ENCODE measurements at places on chromosomes 1 and 21.

DNA sequence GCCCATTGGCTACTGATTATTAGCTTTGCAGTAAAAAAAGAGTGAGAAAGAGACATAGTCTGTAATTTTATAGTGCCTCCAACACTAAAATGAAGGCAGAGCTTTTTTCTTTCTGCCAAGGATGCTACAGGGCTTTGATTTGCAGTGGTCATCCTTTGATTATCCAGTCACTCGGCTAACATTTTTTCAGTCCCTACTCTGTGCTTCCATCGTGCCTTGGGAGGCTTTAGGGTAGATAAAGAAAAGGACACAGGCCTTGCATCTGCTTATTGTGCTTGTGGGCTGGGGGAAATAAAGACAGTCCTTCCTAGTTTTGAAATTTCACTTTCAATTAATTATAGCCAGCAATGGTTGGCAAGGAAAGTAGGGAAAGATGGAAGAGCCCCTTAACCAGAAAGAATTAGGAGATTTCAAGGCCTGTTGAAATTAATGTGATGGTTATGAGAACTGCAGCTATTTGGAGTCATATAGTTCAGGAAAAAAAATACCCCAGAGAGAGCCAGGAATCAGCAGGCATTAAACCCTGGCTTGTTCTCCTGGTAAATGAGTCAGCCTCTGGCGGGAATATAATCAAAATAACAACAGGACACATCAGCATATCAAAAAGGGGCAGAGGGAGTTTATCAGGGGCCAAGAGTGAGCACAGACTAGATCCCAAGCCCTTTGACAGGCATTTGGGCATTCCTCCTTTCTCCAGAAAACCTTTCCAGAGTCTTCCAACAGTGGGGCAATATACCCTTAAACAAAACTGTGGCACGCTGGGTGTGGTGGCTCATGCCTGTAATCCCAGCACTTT lies 27.4 kb downstream of the CACHD1 start:
- no peak for DNase-seq

DNA sequence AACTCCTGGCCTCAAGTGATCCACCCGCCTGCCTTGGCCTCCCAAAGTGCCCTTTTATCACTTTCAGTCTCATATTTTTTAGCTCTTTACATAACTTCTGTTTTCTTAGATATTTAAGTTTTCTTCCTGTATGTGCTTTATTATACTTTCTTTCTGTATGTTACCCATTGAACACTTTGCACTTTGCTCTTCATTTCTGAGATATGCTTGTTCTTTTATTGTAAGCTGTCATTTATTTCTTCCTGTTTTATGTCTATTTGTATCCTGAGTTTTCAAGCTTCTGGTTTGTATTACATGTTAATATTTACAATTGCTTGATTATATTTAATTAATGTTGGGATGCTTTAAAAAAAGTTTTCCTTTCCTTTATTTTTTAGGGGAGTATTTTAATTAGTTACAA lies 35.7 kb downstream of the ZSCAN20 start:
- DNase-seq: no peak

DNA sequence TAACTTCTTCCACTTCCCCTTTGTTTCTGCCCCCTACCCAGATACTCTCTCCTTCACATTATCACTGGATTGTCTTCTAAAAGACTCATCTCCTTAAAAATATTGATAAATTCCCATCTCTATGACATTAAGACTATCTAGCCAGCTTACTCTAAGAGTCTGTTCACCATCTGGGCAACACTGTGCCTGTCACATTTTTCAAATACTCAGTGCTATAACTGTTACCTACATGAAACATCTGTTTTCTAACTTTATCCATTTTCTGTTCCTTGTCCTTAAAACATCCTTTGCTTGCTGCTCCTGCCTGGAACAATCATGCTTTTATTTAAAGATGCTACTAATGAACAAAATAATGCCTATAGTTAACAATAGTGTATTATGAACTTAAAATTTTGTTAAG lies 81.4 kb downstream of the NCAM2 start:
- DNase-seq: no peak

- no peak for DNase-seq
Measured at GRCh38 chr1:245232931-245233330, 78.1 kb downstream of the KIF26B start.

DNA sequence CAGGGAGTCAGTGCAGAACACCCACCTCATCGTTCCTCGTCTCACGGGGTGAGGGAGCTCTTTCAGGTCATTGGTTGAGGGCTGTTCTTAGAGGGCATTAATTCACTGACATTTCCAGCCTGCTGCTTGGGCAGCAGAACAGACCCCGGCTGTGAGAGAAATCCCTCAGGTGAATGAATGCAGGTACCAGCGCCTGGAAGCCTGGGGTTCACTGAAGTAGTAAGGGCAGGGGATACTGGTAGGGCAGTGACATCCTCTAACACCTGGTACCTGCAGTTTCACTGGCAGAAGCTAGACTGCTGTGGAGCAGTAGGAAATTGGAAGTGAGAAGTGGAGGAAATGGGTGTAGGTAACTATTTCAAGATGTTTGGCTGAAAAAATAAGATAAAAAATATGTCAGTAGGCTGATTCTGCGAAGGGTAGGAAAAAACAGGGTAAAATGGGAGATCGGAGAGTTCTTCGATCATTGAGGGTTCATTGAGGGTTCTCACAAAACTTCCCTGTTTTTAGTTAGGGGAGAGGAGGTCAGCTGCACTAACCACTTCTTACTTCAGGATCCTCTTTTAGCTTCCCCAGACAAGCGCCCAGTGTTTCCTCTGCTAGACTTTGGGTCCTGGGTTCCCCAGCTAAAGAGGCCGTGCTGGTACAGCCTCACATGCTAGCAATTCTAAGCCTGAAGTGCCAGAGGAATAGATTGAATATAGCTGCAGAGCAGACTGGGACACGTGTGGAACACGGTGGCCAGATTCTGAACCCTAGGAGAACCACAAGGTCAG lies 55.2 kb downstream of the RNF220 start:
- no peak for DNase-seq

DNA sequence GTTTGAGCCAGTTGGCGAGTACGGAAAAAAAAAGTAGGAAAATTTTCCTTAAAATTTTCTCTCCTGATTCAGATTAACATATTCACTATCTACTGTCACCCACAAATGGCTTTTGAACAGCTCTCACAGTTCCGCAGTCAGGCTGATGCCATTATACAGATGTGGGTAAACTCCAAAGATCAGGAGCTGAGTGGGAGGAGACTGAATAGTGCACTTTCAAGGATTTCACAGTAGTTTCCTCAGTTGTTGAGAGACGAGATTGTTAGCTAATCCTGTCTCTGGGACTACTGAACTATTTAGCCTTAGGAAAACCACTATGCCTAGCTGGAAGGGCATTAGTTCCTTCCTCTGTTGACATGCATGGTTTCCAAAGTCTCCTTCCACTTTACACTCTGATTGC lies 3.2 kb upstream of the DISP1 start:
- no peak for DNase-seq

GRCh38 chr1:46188295-46189030 lies 9.8 kb downstream of the POMGNT1 start:
- DNase-seq: no peak

DNA sequence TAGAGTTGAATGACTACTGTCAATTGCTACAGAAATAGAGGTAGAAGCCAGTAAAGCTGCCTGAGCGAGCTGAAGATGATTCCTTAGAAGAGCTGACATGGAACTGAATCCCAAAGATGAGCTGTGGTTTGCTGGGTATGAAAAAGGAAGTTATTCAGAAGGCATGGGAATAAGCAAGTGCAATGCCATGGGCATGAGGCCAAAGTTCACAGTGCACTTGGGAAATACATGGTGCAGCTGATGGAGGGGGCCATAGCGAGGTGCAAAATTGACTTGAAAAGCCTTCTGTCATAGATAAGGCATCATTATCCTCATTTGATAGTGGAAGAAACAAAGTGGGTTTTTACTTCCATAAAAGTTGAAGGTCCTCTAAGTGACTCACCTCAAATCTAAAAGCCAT lies 88.6 kb downstream of the NEK7 start:
- DNase-seq: no peak

- no peak for DNase-seq
Measured at GRCh38 chr1:245036102-245036501, 118.7 kb upstream of the KIF26B start.

- DNase-seq: no peak
Measured at GRCh38 chr1:39485046-39485803, 6.2 kb upstream of the BMP8A start.

GRCh38 chr21:32483293-32483595 lies 70.7 kb downstream of the EVA1C start:
- DNase-seq: no peak

DNA sequence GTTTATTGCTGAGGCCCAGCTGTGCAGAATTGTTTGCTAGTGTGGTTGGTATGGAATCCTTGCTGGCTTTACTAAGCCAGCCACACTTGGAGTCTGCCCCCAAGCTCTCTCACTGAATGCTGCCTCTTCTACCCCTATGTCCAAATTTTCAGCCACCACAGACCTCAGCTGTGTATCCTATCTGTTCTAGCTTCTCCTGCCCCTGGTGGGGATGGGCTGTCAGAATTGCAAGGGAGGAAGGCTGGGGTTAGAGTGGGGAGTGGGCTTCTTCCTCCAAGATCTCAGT lies 4.4 kb downstream of the NHLH1 start:
- no peak for DNase-seq

DNA sequence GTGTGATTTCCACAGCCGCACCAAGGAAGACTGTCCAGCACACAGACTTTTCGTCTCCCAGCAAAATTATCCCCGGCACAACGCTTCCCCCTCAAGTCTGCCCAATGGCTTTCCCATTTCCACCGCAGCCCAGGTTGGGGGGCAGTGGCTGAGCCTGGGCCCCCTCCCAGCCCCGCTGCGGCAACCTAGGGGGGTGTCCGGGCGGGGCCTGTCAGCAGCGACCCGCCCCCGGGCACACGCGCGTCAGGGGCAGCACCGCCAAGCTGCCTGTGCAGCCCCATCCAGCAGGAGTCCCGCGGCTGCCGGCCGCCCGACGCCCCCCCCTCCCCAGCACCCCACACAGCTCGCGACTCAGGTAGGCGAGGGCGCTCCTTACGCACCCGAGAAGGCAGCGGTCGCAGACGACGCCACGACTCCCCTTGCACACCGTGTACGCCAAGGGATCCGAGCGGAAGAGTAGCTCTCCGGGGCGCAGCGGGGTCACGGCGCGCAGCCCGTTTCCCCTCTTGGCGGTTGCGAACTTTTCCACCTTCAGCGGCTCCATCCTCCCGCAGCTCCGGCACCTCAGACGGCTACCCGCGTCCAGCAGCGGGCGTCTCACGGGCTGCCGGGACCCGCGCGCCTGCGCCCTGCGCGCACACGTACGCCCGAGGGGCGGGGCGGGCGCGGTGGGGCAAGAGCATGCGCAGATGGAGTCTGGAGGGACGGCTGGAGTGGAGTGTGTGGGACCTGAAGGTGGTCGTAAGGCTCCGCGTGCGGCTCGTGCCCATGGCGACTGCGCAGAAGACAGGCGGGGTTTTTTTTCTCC lies at the start of gene SMYD3:
TSS of gene SMYD3 (minus strand) at position 606 of the 808 bp plus-strand sequence.
- peak; percentile 86 for DNase-seq

GRCh38 chr1:187840557-187840956 lies 1011.8 kb downstream of the PLA2G4A start:
- DNase-seq: no peak

GRCh38 chr1:75632350-75632949 lies 21.5 kb upstream of the SLC44A5 start:
- no peak for DNase-seq

GRCh38 chr1:167854184-167854583 lies 59.8 kb downstream of the ADCY10 start:
- no peak for DNase-seq

- DNase-seq: no peak
Measured at GRCh38 chr1:239616673-239617072, 230.3 kb downstream of the CHRM3 start.

DNA sequence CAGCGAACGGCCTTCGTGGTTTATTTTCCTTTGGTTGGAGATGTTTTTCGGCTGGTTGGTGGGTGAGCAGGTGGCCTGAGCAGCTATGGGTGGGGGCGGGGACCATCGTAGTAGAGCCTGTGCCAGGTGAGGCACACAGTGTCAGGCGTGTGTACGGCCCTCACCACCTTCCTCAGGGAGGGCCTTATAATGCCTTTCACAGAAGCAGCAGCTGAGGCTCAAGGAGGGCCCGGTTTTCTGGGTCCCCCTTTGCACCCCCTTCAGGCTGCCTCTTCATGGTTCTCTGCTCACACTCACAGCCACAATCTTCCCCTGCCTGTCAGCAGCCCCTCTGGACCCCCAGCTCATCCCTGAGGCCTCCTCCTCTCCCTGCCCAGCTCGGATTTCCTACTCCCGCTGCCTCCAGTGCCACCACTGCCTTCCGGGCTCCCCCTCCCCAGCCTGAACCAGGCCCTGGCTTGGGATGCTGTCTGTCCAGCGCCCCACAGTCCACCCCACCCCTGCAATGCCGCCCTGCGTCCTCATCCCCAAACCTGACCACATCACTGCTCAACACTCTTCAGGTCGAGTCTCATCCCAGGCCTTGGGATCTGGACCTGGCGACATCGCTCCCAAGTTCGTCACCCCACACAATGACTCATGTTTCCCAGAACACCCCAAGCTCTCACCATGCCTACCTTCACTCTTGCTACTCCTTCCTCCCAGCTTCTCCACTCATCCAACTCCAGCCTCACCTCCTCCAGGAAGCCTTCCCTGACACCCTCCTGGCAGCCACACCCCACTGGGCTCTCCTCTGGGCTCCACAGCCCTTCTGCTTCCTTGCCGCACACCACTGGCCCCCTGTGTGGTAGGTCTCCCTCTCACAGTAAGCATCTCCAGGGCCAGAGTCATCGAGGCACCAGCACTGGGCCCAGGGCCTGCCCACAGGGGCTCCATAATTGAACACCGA lies 53.9 kb downstream of the DMRTB1 start:
- no peak for DNase-seq

DNA sequence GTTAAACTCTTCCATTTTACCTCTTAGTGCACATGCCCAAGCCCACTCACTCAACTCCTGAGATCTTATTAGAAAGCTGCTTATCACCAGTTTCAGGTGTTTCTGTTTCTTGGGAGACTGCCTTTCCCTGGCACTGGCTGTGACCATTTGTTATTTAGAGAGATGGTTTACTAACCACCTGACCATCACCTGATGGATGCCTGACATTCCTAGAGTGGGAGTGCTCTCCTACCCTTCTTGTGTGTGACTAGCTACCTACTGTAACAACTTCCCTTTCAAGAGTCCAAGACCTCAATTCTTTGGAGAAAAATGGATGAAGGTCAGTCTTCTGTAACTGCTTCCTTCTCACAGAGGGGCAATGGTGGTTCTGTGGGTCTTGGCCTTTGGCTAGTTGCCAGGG lies 755.2 kb upstream of the ADAMTS5 start:
- no peak for DNase-seq

DNA sequence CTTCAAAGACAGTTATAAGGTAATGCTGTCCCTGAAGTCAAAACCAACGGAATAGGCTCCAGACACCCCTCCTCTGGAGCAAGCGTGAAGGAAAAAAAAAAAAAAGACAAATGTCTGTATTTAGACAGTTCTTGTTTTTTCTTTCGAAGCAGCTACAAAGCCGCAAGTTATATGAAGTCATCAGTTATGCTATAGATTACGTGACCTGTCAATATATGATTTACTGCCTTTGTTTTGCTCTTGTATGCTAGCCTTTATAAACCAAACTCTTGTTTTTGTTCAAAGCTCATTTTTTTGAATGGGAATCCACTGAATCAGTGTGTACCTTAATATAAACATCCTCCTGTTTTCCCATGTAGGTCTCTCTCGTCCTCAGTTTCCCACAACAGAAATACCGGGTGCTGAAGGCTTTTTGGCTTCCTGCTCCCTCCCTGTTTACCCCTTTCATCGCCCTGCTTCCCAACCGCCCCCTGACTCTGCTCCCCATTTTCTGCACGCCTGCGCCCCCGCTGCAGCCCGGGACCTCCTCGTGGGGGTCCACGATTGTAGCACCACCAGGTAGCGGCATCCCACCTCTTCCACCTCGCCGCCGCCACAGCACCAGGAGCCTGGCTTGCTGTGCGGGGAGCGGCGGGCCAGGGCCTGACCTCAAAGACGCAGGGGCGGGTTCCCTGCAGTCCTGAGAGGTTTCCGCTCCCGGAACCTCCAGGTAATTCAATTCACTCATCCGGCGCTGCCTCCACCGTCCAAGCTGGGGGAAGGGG lies 5.2 kb upstream of the ZNF678 start:
- no peak for DNase-seq

All from activated T-cell treated with anti-CD3 and anti-CD28 coated beads, Interleukin-2, amount 50 U/mL, for 72 hours (primary cell).